ENCODE measurements at places on chromosomes 2 and 18.

GRCh38 chr2:101692041-101692440 lies 5.5 kb upstream of the MAP4K4 start:
- DNase-seq, result no peak

- DNase-seq, result no peak
Measured at GRCh38 chr18:46283268-46283667, 179.1 kb downstream of the HAUS1 start.

DNA sequence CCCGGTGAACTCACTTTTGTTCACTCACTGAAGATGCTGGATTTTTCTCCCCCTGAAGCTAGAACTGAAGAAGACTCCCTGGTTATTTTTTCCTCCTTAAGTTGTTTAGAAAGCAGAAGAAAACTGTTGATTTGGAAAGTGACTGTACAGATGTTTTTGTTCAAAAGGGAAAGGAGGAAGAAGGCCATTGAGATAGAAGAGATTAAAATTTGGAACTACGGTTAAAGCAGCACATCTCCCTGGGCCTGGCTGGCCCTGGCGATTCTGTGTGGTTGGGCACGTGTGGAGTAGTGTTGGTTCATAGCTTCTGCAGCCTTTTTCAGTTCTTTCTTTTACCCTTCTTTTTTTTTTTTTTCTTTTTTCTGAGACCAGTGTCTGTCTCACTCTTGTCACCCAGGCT lies 109.2 kb downstream of the MAP4K4 start:
- DNase-seq, result no peak

GRCh38 chr2:5617796-5618195 lies 74.4 kb upstream of the SOX11 start:
- DNase-seq, result no peak

DNA sequence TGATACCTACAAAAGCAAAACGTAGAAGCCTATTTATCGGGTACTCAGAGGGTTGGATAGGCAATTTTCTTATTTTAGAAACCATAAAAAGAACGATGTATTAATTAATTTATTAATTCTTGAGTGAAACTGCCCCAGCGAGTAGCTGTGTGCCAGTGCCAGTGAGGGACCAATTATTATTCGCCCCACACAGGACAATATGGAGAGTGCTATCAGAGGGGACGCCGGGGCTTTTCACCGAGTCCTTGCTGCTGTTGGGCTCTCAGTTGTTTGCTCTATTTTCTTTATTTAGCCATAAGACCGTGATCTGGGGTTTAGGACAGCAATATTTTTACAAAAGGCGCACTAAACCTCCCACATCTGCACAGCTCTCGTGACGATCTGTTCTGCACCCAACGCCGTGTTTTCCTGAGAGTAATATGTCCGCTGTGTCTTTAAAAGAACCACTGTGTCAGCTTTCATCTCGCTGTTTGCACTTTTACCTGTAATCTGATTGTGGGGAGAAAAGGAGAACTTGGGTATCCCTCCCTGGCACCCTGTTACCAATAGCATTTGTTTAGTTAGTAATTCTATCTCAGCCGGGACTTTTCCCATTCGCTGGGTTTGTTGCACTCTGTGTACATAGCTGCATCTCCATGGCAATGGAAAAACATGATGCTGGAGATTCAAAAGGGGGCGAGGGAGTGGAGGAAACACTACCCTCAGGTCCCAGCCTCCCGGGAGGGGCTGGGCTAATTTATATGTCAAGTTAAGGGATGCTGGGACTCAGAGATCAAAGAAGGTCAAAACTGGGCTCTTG lies 30.1 kb upstream of the ZNF516 start:
- peak; percentile 53 for DNase-seq

DNA sequence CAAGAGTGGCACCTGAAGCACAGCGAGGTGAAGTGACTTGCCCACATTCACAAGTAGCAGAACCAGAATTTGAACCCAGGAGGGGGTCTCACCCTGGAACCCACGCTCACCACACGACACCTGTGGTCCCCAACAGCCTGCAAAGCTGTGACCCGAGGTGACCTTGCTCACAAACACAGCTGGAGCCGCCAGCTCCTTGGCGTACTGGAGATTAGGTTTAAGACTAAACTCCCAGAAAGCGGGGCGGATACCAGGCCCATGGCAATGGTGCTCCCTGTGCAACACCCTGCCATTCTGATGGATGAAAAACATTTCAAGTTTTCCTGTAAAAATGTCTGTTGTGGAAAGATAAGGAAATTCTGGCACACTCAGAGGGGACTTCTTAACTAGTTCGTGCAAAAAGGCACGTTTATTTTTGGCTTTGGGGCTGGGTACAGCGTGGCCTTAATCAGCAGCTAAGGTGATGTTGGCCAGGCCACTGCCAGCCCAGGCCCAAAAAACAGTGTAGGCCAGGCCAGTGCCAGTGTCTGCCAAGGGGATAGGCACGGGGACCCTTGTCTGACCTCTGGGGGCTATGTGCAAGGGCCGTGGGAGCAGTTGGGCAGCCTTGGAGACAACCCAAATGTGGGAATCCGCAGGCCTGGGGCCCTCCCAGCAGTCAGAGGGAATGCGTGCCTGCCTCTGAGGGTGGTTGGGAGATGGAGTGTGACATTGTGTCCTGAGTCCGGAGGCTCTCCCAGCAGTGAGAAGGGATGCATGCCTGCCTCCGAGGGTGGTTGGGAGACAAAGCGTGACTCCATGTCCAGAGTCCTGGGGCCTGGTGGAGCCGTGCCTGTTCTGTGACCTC lies 185.0 kb upstream of the HS6ST1 start:
- no peak for DNase-seq

- no peak for DNase-seq
Measured at GRCh38 chr2:225598426-225598825, 198.9 kb downstream of the NYAP2 start.

- no peak for DNase-seq
Measured at GRCh38 chr2:154952346-154952980, 254.0 kb downstream of the KCNJ3 start.

DNA sequence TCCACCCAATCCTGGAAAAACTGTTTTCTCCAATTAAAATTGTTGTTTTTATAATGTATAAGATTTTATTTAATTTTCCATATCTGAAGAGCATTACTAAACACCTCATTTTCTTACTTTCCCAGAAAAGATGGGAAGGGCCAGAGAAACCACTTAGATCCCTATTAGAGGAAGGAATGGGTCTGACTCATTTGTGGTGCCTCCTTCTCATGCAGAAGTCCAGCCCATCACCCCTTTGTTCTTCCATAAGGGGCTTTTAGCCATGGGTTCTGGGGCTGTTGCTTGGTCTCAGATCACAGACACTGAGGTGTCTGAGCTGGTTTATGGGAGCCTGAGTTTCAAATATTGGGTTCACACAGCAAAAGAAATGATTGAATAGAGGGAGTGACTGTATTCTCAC lies 152.2 kb downstream of the ESCO1 start:
- no peak for DNase-seq

DNA sequence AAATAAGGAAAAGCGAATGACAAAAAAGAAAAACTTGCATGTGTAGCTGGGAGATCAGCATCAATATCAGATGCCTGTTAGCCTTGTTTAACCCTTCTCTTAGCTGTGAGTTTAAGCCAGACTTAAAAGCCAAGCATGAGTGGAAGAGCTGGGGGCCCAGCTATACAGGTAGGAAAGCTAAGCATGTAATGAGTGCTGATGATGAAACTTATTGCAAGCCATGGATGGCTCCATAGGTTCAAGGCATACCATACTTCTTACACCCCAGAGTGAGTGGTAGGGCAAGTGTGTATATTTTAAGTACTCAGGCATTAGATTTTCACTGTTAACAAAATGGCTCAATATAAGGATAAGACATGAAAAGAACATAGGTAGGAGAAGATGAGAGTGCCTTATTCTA lies 28.0 kb downstream of the RBBP8 start:
- no peak for DNase-seq

GRCh38 chr2:173161507-173161906 lies 85.9 kb downstream of the MAP3K20 start:
- no peak for DNase-seq

DNA sequence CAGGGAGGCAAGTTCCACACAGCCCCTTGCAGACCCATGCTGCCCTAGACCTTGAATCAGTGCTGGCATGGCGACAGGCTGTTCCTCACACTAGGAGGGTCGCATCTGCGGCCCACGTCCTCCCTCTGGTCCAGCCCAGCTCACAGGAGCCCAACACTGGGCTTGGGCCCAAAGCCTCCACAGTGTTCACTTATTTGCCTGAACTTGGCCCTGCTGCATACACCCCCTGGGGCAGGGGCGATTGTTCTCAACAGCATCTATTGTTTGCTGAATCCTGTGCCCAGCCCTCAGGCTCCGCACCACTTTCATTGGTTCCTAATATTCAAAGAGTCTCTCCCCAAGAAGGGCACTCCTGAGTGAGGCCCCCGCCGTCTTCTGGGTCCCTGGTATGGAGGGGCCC lies 90.7 kb downstream of the ZBTB7C start:
- no peak for DNase-seq

DNA sequence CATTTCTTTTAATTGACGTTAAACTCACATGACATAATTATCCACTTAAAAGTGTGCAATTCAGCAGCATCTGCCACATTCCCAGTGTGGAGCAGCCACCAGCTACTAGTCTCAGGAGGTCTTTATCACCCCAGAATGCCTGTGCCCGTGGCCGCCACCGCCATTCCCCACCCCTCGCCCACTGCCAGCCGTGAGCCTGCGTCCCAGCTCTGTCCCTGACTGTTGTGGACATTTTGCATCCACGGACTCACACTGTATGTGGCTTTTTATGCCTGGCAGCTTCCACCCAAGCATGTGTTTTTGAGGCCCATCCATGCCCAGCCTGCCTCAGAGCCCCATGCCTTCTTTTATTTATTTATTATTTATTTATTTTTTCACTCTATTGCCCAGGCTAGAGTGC lies 9.2 kb downstream of the BOK start:
- no peak for DNase-seq

DNA sequence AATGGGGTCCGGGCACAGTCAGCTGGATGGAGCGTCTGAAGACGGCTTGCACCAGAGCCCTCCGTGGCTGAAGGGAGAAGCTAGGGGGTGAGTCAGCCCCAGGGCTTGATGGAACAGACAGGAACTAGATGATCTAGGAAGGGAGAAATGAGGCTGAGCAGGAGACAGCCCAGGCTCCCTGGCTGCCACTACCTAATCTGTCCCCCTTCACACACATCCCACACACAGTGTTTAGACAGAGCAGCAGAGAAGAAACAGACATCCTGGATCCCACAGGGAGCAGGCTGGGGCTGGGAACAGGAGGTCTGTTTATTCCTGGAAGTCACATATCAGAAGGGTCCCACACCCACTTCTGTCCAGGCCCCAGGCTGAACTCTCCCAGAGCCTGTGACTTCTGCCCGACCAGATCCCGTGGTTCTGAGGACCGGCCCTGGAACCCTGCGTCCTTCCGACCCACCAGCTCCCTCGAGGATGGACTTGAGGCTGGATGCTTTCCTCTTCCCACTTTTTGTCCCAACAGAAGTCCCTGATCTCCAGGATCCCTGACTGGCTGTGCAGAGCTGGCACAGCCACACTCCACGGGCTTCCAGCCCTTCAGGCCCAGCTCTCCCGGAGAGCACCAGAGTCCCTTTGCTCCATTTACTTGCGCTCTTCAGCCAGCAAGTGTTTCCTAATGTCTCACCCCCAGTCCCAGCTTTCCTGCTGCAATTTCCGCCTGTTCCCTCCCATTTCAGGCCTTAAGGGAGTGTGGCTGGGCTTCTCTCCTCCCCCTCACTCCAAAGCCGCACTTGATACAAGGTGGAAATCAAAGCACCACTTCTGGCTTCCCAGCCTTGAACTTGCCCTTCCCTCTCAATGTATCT lies 1.5 kb upstream of the GPBAR1 start:
- DNase-seq, result no peak

DNA sequence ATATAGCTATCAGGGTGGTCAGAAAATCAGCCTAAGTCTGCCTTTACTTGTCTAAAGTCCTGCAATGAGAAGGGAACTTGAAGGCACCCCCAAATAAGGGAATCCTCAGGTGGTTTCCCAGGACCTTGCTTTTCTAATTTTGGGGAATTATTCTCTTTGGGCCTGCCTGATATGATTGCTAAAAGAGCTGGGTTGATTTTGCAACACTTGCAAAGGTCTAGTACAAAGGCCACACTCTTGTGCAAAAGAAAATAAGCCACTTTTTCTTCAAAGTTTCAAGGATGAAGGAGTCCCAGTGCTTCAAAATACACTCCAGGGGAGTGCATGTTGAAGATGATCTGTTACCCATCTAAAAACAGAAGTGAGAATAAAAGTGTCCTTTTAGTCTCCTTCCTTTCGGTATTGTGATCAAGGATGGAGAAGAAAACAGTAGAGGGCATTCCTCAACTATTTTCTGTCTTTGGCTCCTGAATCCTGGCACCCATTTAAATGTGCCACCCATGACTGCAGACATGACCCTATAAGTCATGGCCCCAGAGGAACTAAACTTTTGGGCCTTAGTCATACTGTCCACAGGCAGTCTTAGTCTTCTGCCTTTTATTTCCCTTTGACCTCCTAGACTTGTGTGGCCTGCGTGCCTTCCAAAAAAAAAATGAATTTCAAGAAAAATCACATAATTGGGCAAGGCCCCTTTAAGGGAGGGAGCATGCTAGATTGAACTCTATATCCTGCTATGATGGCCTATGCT lies 5.1 kb downstream of the SULT1C3 start:
- no peak for DNase-seq

GRCh38 chr2:234536178-234536965 lies 39.5 kb upstream of the ARL4C start:
- no peak for DNase-seq

- no peak for DNase-seq
Measured at GRCh38 chr2:7375901-7376300, 458.7 kb downstream of the RNF144A start.

DNA sequence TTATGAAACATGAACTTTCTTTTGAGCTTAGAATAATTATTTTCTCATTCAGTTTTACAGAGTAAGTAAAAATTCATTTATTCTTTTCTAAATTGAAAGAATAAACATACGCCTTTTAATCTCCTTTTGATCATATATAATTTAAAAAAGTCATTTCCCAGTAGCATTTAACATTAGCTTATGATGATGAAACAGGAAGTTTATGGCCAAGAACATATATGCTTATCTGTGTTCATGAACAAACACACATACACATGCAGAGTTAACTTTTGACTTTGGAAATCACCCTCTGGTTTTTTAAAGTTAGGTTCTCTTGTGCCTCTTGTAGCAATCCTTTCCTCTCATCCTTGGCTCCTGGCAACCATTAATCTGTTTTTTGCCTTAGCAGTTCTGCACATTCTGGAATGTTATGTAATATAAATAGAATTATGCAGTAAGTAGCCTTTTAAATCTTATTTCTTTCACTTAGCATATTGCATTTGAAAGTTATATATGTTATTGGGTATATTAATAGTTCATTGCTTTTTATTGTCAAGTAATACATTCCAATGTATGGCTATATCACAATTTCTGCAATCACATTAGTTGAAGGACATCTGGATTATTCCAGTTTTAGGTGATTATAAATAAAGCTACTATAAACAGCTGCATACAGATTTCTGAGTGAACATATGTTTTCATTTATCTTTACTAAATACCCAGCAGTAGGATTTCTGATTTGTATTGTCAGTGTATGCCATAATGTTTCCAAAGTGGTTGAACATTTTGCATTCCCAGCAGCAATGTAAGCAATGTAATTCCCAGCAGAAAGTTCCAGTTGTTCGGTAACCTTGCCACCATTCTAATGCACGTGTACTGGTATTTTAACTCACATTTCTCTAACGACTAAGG lies 210.3 kb downstream of the ZRANB3 start:
- no peak for DNase-seq

GRCh38 chr2:8462280-8462679 lies 219.6 kb upstream of the ID2 start:
- no peak for DNase-seq

All from Calu3 (cell line).